Retinal pigment epithelial cell (primary cell): ENCODE measurements at places on chromosomes 7 and 10.

DNA sequence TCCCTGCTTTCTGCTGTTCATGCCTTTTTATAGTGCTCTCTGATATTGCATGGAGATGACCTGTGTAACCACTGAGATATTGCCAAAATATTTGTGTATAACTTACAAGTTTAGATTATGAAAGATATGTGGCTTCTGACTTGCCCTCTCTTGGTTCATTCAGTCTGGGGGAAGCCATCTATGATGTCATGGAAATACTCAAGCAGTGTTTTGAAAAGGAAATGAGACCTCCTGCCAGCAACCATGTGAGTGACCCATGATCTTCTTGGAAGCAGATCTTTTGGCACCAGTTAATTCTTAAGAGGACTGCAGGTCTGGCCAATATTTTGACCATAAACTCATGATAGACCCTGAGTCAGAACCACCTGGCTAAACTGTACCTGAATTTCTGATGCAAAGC, 183.0 kb downstream of the THSD7A start:
- DNase-seq, result peak; percentile 30

DNA sequence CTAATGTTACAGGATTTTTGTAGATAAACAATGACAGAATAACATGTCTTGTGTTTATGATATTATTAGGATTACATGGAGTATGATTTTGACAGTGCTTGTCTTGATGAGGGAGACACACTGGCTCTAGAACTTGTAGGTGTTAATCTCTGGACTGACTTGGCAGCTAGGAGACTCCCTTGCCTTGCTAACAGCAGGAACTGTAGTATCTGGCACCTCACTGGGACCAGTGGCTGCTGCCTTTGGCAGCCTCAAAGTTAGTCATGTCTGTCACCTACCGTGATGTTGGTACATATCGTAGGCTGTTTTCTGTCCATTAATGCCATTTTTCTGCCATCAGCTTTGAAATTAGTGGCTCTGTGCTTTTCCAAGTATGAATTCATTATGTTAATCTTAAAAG, 261.5 kb downstream of the CDK14 start:
- DNase-seq, result no peak

DNA sequence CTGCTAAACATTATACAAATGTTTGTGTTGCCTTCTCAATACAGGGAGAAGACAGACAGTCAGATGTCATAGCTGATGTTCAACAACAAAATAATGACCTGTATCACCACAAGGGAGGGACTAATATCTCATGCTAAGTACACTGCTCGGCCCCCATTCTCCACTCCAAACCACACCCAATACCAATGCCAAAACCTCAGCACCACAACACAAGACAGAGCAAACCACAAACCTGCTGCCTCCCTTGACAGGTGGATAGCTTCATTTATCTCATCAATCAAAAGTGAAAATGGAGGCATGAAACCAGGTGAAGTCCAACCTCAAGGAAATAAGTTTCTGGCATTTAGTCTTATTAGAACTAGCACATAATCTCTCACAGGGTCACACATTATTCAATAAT, 109.5 kb downstream of the PARD3 start:
- DNase-seq, result no peak

DNA sequence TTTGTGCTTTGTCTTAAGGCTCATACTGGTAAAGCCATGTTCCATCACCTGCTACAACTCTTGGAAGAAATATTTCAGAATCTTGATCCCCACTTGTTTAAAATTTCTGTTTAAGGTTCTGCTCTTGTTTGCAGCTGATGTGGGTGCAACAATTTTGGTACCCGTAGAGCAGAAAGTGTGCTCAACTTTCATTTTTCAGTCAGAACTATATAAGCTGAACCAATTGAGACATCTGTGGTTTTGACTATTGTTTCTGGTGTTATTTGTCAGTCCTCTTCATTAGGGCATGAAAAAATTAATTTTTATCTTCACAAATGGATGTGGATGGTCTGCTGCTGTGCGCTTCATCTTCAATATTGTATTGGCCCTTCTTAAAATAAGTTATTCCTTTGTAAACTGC, 10.9 kb downstream of the MGAM start:
- no peak for DNase-seq

GRCh38 chr7:78326189-78326588, 527.6 kb downstream of the PHTF2 start:
- DNase-seq, result peak; percentile 61

GRCh38 chr10:45408421-45409319, 34.7 kb downstream of the ALOX5 start:
- no peak for DNase-seq

GRCh38 chr7:472640-472957, 47.0 kb downstream of the PDGFA start:
- no peak for DNase-seq

DNA sequence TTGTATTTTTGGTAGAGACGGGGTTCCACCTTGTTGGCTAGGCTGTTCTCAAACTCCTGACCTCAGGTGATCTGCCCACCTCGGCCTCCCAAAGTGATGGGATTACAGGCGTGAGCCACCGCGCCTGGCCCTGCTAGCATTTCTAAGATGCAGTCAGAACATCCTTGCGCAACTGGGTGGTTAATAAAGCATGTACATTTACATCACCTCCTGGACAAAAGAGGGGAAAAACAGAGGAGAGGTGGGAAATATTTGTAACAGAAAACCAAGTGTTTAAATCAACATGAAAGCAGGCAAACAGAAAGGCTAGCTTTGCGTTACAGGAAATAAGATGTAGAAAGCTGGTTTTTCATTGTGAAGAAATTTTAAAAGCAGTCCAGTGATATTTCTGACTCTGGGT, 220.9 kb upstream of the KMT2E start:
- DNase-seq, result no peak

DNA sequence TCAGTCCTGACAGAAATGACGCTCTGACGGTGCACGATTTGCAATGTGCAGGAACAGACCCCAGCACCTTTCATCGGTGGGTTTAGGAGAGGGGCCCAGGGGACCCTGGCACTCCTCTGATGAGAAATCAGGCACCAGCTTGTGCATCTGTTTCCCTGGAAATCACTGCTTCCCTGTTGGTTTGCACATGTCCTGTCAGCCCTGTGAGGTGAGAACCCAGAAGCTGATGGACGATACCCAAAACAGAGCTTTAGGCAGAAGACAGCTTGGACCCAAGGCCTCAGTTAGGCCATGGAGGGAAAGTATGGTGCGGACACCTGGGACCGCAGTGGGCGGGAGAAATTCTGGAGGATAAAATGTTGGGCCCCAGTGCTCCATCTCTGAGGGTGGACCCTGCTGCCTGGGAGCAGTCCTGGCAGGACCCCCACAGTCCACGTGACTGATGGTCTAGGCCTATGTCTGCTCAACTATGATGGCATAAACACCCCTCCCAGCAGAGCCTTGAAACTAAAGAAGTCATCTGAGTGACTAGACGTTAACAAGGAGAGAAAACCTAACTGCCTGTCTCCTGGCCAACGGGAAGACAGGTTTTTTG, 242.8 kb downstream of the PTPRN2 start:
- DNase-seq, result no peak

DNA sequence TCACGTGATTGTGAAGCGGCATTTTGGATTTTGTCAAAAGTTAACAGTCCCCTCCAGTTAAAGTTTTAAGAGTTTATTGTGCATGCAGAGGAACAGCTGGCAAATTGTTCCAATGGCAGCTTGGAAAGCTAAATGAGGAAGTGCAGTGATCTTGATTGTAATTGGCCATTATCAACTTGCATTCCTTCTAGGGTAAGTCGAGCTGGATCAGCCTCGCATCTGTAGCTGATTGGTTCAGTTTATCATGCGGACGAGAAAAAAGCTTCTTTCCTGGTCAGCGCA, 566 bp downstream of the ZNF789 start:
- peak; percentile 70 for DNase-seq

DNA sequence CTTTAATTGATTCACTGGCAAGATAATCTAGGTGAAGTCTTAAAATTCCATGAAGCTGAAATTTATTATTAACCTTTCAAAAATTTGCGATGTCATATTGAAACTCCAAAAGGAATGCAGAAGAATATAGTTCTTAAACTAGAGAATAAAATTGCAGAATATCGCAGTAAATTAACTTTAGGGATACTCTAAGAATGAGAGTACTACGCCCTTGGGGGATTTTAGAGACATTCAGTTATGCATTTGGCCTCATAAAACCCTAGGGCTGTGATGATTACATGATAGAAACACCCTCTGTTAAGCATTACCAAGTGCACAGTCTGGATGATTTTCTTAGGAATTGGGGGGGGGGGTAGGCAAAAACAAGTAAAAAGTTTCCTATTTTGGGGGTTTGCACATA, 3.7 kb downstream of the WNT2 start:
- DNase-seq, result no peak

GRCh38 chr7:50153148-50153547, 60.1 kb upstream of the ZPBP start:
- DNase-seq, result no peak

- no peak for DNase-seq
Measured at GRCh38 chr7:140643416-140643815, 2.8 kb upstream of the DENND2A start.

DNA sequence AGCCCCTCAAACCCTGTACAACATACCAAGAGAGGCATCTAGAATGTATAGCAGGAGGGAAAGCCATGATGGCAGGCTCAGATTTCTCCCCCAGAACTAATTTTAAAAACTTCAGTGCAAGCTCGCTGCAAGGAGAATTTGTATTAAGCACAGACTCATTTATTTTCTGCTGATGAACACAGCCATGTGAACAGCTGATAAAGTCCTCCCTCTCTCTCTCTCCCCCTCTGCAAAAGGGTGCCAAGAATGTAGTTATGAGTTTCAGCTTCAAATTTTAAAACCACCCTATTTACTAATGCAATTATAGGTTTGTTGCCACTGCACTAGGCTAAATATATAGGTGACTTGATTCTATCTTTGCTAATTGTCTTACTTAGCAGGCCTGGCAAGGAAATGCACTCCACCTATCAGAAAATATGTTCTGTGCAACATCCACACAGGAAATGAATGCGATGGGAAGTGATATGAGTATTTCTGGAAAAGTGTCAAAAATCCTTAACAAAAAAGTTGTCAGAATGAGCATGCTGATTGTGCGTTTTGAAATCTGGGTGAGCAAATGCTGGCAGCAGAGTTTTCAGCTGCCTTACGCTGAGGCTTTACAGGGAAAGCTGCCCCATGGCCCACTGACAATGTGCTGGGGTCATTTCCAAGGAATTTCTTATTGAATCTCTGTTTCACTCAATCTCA, 43.4 kb upstream of the GHITM start:
- DNase-seq, result peak; percentile 43

DNA sequence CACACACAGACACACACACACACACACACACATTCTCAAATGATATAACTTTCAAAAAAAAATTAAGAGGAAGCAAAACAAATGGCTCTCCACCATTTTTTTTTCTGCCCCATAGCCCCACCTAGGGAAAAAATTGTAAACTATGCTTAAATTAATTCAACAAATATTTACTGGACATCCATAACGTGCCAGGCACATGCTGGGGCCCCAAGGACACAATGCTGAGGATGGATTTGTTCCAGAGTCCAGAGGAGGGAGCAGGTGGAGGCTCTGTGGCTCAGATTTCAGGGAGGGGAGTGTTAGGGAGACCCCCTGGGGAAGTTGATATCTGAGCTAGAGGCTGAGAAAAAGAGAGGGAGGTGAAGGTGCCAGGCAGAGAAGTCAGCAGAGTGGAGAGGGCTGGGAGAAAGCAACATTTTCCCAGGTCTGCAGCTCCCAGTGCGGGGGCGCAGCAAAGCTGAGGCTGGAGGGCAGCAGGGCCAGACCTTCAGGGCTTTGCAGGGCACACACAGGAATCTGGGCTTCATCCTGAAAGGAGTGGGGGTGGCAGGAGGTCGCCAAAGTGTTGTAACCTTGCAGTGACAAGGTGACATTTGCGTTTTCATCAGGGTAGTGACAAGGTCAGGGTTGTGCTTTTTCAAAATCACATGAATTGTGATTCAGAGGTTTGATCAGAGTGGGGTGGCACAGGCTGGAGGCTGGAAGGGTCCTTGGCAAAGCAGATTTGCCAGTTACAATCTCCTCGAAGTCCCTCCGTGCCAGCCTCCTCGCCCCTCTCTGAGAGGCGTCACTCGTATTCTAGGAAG, 261.6 kb downstream of the WDR11 start:
- DNase-seq, result no peak
